ENCODE measurements at places on chromosomes 11 and 22. TPM values are rescaled to one million over a fixed set of nuclear protein-coding genes. Genes with fewer than 3 reads are reported as not detected.

Gene ANGPTL5
- 0.28 TPM for total RNA-seq

Gene PCSK7
- 232 TPM for total RNA-seq

- no peak for DNase-seq
Observed at GRCh38 chr11:77122576-77123212, 5.4 kb upstream of the MYO7A start.

- no peak for DNase-seq
Observed at GRCh38 chr22:37211075-37211865, 1.0 kb downstream of the SSTR3 start.

DNA sequence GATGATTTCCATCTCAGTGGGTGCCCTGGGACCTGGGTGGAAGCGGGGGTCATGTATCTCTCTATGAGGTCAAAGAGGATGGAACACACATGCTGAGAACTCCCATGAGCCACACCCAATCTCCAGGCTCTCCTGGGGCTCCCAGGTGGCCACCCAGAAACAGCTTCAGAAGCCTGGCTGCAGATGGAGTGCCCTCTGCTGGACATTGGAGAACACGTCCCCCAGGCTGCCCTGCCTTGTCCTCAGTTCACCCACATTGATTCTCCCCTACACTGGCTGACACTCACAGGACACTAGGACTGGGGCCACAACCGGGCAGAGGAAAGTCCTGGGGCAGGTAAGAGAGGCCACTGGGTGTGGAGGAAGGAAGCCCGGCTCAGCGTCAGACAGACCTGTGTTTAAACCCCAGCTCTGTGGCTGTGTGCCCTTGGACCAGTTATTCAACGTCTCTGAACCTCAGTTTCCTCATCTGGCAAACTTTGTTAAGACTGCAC, 4.5 kb upstream of the NOL12 start:
- DNase-seq, result peak; percentile 87

DNA sequence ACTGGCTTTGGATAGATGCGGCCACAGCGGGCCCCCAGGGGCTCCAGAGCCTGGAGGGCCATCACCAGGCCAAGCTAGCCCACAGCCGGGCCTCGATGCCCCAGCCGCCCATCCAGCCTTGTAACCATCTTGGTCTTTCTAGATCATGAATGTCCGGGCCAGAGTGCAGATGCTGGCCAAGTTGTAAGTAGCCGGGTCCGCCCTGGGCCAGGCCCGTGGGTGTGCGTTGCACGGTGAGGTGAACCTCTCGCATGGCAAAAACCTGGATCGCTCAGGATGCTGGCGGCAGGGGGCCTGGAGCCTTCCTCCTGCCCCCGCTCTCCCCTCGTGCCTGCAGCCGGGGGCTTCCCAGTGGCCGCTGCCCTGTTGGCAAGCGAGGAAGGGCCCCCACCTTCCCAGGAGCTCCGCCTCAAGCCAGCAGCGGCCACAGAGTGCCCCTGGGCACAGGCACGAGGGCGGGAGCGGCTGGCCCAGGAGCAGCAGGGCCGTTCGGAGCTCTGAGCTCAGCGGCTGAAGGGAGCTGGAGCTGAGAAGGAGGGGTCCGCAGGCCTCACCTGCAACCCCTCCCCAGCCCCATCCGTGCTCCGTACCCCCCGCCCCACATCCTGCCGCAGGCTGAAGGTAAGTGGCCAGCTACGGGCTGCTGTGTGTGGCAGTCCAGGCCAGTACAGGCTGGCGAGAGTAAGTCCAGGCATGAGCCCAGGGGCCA, 10.9 kb upstream of the MRPL23 start:
- peak; percentile 1 for DNase-seq

- DNase-seq, result peak; percentile 4
Observed at GRCh38 chr11:118614511-118614910, 7.1 kb downstream of the PHLDB1 start.

All from left colon (tissue), 2 donors.